Retinal pigment epithelial cell (primary cell): ENCODE measurements at places on chromosomes 2 and 18.

GRCh38 chr2:121582272-121582671 lies 51.6 kb downstream of the RNU4ATAC start:
- DNase-seq: no peak

- no peak for DNase-seq
Observed at GRCh38 chr2:126777620-126777978, 121.1 kb upstream of the TEX51 start.

- DNase-seq: no peak
Observed at GRCh38 chr18:35590935-35591334, 9.4 kb downstream of the GALNT1 start.

DNA sequence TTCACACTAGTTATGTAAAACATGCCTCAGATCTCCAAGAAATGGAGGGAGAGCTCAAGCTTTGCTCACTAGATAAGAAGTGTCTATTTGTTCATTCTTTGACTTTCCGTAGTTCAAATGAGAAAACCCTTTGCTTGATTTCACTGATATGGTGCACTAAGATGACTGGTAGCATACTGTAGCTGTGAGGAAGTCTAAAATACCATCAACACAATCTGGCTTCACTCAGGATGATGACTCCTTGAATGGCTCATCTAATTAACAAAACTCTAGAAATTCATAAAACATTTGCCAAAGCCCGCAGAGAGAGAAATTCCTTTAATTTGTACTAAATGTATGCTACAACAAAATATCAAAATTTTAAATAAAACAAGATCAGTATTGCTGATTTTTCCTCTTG lies 152.8 kb upstream of the STK17B start:
- DNase-seq: no peak

DNA sequence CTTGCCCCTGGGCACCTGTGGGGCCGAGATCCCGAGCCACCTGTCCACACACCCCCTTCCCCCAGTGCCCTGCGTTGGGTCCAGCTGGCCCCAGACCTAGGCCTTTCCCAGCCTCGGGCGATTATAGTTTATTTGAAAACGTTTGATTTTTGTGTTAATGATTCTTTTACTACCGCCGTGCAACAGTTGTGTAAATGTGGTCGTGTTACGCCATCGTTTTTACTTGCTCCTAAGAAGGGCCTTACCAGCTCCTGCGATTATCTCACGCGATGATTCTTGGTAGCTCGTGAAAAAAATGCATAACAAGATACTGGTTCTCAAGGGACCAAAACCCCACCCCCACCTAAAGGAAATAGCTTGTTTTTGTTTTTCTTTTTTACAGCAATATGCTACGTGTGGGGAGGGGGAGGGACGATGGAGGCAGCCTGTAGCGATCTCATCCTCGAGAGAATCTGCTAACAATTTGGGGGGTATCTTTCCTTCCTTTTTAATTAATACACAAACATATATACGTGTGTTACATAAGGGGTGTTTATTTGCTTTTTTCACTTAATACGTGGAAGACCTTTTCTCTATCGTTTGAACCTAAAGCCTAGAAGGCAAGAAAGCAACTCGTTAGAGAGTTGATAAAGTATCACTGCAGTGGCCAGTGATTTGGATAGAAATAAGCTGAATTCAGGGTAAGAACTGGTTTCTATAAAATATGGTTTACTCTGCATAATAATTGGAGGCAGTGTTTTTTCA lies 1.0 kb downstream of the ZDBF2 start:
- no peak for DNase-seq

- peak; percentile 13 for DNase-seq
Observed at GRCh38 chr2:162153608-162154224, 1.7 kb upstream of the GCG start.

GRCh38 chr18:62898359-62898758 lies 183.0 kb downstream of the PHLPP1 start:
- DNase-seq: no peak

- no peak for DNase-seq
Observed at GRCh38 chr18:28175930-28176697, 816 bp downstream of the CDH2 start.

DNA sequence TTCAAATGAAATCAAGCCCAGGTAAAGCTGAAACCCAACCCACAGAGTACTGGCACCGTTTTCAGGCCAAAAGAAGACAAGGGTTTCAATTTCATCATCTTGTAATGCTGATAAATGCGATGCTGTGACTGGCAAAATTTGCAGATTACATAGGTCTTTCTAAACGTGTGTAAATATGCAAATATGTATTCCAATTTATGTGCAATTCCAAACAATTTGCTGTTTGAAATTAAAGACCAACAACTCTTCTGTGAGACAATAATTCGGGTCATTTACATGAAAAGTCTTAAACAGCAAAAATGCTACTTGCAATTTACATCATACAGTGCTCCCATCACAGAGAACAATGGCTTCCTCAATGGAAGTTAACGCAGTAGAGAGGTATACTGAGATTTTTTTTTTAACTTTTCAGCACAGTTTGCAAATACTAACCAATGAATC lies 2.8 kb upstream of the ZNF532 start:
- DNase-seq: no peak

DNA sequence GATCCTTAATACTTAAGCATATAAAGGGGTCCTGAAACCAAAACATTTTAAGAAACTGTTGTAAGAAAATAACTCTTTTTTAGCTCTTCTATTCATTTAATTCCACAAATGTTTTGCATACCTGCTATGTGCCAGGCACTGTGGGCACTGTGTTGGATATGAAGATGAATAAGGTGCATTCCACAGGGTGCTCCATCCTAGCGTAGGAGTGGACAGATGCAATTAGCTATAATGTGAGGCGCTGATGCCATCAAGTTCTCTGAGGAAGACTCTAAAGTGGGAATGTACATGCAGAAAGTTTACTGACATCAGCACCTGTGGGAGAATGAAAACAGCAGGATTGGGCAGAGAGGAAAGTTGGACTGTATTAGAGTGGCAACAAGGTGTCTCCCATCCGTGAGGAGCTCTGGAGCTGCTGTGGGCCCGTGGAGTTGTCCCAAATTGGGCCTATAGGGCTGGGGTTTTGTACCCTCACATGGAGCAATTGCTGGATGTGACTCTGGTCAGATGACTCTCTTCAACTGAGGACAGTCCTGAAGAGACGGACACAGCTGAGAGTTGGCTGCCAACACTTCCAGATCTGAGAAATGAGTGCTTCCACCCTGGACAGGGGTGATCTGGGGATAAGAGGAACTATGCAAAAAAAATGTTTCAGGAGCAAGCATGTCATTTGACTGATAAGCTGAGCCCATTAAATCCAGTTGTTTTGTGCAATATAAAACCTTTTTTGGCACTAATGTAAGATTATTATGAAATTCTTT lies 22.3 kb downstream of the CD8A start:
- DNase-seq: no peak

DNA sequence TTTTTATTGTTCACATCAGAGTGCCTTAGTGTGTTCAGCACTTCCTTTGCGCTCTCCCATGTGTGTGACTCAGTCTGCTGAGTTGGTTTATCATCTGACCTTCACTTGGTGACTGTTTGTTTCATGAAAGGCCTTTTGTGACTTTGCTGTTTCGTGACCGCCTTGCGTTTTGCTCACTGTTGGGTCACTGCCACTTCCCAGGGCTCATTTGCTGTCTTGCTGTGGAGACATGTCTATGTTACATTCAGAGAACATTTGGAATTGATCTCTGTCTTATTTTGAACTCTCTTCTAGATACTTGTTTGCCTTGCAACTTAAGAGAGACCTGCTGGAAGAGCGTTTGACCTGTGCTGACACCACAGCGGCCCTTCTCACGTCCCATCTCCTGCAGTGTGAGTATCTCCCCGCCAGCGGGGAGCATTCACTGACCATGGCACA lies 54.7 kb downstream of the FARP2 start:
- DNase-seq: no peak

DNA sequence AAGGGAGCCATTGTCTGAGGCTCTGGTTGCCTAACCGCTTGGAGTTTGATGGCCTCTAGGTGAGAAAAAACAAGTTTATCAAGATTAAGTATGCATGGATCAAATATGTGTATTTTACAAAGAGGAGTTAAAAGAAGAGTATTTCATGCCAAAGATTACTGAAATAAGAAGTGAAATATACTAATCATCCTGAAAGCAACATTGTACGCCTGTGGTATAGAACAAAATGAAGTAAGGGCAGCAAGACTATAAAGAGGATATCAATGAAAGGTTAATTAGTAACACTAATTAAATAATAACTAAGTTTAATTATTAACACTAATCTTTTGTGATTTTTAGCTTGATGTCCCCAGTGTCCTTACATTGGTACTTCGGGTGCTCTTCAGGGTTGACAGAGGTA lies 276.7 kb downstream of the CALCRL start:
- DNase-seq: no peak

- no peak for DNase-seq
Observed at GRCh38 chr18:75782204-75782603, 354.7 kb upstream of the SMIM21 start.

DNA sequence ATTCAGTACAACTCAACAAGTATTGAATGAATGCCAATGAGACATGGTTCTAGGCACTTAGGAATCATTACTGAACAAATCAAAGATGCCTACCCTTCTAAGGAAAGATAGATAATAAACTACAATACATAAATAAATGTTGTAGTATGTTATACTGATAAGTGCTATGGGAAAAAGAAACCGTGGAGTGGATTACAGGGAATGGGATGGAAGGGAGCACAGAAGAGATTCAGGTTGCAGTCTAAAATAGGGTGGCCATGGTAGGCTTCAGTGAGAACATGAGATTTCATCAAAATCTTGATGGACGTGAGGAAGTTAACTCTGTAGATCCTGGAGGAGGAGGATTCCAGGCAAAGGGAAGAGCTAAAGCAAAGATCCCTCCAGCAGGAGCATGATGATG lies 17.9 kb upstream of the CREB1 start:
- DNase-seq: no peak

DNA sequence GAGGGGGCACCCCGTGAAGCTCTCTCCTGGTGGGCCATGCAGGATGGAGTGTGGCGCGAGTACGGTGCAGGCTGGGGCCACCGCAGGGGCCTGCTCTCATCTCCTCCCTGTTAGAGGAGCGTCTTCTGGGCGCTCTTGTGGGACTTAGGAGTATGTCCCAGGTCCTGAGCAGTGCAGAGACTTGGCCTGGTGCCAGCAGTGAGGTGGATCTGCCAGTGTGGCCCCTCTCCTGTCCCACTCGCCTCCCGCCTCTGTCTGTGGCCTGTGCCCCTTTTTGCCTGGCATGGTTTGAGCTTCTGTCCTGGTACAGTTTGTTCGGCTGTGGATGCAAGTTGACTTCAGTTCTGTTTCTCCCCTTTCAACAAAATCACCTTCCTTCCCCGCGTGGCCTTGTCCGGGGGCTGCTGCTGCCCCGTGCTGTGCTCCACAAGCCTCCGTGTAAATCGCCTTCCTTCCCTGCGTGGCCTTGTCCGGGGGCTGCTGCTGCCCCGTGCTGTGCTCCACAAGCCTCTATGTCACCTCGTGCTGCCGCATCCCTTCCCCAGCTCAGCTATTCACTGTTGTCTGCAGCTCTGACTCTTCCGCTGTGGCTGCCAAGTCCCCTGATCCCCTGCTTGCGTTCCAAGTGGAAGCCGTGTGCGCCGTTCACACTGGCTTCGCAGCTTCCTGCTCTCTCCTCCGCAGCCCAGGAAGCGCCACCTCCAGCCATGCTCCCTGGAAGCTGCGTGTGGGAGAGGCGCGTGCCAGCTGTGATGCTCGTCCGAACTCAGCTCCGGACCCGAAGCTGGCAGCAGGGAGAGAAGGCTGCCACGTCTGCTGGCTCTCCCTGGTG lies 13.7 kb downstream of the LDLRAD4 start:
- DNase-seq: no peak

- no peak for DNase-seq
Observed at GRCh38 chr18:70649683-70650082, 360.8 kb downstream of the SOCS6 start.

DNA sequence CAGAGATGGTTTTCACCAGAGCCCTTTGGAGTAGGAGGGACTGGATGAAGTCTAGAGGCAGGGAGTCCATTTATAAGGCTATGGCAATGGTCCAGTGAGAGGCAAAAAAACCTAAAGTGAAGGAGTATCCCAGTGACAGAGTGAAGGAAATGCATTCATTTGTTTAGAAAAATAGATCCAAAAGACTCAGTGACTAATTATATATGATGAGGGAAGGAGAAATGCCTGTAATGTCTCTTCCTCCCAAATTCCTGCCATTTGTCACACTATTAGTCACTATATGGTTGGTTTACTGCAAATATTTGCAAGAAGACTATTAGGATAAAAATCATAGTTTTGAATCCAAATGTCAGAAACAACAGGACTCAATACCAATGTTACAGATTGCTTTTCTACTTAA lies 104.2 kb downstream of the ZNF521 start:
- no peak for DNase-seq

- no peak for DNase-seq
Observed at GRCh38 chr2:73268830-73269685, 15.2 kb downstream of the FBXO41 start.

GRCh38 chr2:42105330-42106256 lies 57.8 kb downstream of the PKDCC start:
- DNase-seq: no peak

- DNase-seq: no peak
Observed at GRCh38 chr2:26290001-26290400, 45.3 kb downstream of the HADHB start.

DNA sequence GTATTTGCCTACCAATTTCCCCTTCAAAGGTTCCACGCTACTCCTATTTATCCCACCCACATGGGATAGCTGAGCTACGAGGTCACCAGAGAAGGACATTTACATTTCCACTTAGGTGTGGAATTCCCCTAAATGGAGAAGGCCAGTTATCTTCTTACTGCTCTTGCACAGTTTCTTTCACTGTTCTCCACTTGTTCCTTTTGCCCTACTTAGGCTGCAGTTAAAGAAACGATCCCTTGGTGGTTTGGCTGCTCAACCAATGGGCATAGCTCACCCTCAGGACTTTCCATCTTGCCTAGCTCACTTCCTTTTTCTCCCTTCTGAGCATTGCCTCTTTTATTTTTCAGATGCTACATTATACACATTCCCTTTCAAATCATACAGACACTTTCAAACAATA lies 11.2 kb upstream of the NABP1 start:
- no peak for DNase-seq

GRCh38 chr2:101473911-101474701 lies 806 bp downstream of the RFX8 start:
- DNase-seq: no peak

- no peak for DNase-seq
Observed at GRCh38 chr2:183542606-183543005, 418.4 kb downstream of the NUP35 start.

- DNase-seq: no peak
Observed at GRCh38 chr2:151388011-151388410, 21.7 kb upstream of the RIF1 start.

GRCh38 chr2:173523497-173523896 lies 168.8 kb downstream of the CDCA7 start:
- no peak for DNase-seq

- no peak for DNase-seq
Observed at GRCh38 chr2:67124531-67124930, 272.6 kb upstream of the ETAA1 start.

DNA sequence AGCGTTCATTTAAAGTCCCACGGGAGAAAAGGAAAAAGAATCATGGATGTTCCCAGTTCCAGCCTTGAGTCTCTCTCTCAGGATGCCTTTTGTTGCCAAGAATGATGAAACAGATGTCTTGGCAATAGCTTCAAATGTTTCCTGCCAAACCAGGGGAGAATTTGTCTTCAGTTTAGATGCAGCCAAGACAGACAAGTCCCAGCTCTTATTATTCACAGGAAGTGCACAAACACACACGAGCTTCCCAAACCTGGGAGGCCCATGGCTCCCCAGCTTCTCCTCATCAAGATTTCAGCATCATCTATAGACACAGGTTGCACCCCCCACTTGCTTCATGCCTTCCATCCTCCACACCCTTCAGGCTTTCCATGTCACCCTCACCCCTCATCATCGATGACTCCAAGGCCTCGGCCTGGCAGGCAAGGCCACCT lies 45.9 kb downstream of the HS1BP3 start:
- DNase-seq: no peak

- no peak for DNase-seq
Observed at GRCh38 chr2:36693825-36694224, 2.7 kb upstream of the VIT start.
